ENCODE measurements at places on chromosomes 6 and 20.

GRCh38 chr6:37142050-37142614, 27.8 kb upstream of the PIM1 start:
- DNase-seq, result no peak

- no peak for DNase-seq
Observed at GRCh38 chr6:141248021-141248799, 884.5 kb upstream of the GJE1 start.

- no peak for DNase-seq
Observed at GRCh38 chr6:110814102-110815014, 911 bp downstream of the CDK19 start.

DNA sequence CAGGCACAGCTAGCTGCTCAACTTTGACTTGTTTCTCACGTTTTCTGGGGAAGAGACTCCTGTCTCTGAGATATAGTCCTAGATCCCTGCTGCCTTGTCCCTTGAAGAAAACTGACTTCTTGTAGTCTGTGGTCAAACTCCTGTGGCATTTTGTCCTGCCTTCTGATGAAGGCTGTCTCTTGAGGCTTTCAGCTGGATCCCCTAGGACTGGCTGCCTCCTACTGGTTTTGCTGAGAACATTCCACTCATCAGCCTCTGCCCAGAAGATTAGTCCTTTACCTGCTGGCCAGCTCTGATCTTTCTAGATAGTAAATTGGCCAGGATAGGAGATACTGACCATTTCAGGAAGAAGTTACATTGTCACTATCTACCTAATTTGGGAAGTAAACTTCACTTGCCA, 71.9 kb upstream of the CNR1 start:
- no peak for DNase-seq

GRCh38 chr20:52402514-52402913, 210.9 kb upstream of the ZFP64 start:
- no peak for DNase-seq

- no peak for DNase-seq
Observed at GRCh38 chr20:38671186-38671585, 53.1 kb upstream of the SLC32A1 start.

DNA sequence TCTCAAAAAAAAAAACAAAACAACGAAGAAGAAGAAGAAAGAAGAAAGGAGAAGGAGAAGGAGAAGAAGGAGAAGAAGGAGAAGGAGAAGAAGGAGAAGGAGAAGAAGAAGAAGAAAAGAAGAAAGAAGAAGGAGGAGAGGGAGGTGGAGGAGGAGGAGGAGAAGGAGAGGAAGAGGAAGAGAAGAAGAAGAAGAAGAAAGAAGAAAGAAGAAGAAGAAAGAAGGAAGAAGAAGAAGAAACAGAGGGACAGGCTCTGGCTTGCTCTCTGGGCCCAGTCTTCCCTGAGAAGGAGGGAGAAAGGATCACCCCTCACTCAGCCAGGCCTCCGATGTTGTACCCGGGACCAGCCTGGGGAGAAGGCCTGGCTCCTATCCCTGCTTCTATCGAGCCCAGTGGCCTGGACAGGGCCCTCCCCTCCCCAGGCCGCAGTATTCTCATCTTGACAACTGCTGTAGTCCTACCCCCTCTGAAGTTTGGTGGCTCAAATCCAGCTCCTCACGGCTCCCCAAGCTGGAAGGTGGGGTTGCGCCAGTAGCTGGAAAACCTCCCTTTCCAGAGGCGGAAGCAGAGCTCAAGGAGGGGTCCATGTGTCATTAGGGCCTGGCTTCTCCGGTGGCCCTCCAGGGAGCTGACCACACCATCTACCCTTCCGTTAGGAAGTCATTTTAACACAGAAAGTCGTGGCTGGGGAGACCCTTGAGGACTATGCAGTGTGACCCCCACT, 18.9 kb downstream of the C6orf132 start:
- no peak for DNase-seq

GRCh38 chr6:144873623-144874378, 588.7 kb downstream of the UTRN start:
- DNase-seq, result no peak

DNA sequence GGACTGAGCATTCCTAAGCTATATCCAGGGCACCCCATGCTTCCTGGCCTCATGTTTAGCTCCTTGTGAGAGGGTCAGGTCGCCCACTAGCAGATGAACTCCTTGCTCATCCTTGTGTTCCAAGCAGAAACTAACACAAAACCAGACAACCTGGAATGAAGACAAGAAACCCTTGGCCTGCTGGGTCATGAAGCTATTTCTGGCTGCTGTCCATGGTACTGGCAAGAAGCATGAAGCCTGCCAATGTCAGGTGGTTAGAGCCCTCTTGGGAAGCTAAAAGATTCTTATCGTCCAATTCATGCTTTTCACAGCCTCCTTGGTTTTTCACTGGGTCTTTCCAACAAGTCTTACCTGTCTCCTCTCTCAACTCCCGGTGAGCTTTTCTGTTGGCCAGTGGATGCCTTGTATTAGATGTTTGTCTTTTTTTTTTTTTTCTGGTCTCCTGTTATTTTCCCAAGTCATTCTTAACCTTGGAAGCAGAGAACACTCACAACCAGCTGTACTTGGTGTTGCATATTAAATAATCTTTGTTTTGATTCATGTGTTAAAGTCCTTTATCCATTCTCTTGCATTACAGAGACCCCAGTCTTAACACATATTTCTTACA, 180.3 kb downstream of the ANKRD60 start:
- DNase-seq, result peak; percentile 62

GRCh38 chr6:16316741-16317251, 78.4 kb downstream of the GMPR start:
- no peak for DNase-seq

DNA sequence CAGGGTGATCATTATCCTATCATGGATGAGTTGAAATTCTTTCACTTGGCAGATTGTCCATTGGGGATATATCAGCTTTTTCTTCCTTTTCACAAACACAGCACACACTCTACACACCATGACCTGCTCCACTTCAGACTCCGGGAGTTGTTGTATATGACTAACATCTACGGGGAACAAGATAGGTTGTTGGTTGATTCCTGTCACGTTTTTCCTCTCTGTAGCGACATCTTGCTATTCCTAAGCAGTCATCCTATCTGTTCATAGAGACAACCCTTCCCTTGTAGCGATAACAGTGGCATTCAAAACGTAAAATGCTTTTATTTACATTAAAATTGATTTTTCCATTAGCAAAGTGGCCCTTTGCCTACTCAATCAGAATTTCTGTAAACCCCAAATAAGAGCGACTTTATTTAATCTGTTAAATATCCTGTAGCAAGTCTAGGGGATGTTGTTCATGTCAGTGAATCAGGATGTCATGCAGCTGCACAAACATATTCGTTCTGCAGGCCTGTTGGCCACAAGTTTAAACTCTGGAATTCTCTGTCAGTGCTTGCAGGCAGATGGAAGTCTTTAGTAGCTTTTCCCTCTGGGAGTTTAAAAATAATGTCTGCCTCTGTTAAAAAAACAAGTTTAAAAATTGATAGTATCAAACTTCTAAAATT, 23.1 kb downstream of the PHACTR2 start:
- no peak for DNase-seq

- no peak for DNase-seq
Observed at GRCh38 chr20:60297649-60298048, 339.4 kb downstream of the CDH26 start.

GRCh38 chr6:52598123-52598823, 21.4 kb upstream of the TRAM2 start:
- DNase-seq, result no peak

DNA sequence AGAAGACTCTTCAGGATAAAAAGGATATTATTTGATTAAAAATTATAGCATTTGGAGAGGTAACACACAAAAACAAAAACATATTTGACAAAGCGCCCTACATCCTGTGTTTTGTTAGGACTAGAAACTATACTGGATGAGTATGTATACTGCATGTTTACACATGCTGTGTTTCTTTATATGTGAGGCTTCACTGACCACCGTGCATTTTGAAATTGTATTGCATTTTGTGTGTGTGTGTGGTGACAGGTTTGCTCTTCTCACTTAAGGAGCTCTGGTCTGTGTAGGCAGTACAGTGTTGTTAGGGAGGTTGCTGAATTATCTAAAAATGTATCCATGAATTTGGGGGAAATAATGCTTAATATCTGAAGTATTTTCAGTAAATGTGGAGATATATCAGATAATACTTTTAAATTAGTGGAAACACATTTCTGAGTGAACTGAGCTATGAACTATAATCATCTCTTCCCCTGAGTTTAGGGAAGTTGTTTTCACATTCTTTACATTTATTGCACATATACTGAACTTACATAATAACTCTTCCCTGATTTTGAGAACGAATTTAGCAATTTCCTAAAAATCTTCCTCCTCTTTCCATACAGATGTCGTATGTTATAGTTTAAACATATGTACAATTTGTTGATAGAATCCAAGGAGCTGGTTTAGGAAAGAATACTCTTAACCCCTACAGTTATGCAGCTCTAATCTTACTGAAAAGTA, 43.3 kb downstream of the TMEM170B start:
- no peak for DNase-seq

DNA sequence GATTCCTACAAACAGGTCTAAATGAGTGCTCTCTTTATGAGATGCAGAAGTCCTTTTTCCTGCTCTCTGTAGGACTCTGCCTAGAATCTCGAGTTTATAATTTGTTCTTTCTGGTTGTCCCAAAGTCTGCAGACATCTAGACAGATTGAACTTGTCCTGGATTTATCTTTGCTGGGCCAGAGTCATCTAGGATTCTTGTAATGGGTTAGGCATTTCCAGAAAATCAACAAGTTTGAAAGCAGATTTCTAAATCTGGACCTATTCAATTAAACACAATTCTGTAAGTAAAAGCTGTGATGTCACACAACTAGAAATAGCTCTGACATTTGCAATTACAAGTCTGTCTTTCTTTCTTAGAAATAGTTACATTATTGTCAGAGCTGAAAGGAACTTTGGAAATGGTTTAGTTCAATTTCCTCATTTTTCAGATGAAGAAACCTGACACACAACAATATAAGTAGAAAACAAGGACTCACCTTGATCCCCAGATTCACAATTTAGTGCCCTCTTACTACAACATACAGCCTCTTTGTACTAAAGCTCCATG, 4.2 kb upstream of the RSPO3 start:
- DNase-seq, result no peak

- no peak for DNase-seq
Observed at GRCh38 chr20:9103955-9104354, 35.1 kb downstream of the PLCB4 start.

DNA sequence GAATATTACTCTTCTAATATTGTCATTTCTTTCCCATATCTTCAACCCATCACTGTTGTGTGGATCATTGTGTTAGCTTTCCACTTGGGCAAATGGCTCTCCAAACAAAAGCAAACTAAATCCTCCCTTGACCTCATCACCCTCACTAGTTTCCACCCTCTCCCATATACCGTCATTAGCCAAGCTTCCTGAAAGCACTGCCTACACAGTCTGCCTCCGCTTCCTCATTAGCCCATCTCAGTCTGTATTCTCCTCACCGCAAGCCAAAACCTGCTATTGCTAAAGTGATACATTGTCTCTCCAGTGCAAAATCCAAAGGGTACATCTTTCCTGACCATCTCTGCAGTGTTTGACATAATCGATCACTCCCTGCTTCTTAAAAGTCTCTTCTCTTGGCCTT, 212.6 kb downstream of the CLIC5 start:
- no peak for DNase-seq

DNA sequence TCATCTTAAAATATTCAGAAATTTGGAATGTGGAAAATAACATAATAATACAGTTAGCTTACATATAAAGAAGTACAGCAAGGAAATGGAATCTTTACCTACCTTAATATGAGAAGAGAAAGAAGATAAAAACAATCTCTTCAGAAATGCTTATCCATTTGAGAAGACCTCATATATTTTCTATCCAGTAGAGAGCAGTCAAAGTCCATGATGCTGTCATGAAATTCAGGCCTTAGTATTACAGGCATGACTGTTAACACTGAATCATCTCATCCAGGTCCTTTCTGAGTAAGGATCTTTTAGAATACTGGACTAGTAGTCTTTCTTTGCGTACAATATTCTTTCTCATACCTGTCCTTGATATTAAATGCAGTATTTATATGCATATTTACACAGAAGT, 713.4 kb downstream of the CD109 start:
- DNase-seq, result peak; percentile 54

- DNase-seq, result no peak
Observed at GRCh38 chr6:63999613-64000012, 364.0 kb downstream of the PHF3 start.

- DNase-seq, result no peak
Observed at GRCh38 chr20:17614812-17615644, 45.2 kb downstream of the DSTN start.

DNA sequence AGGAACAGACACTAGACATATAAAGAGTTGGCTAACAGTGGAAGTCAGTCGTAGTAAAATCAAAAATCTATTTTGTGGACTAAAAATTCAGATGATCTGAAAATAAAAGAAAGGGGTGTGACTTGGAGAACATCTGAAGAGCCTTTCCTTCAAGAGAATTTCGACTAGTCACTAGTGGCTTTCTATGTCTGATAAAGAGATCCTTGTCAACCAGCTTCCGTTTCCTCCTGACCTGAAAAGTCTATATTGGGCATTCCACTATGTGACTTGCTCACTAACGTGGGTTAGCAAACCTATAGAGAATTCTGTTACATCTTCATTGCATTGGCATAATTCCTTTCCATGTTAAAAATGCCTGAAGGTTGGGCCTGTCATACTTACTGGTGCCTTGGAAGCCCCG, 25.9 kb downstream of the TRAF3IP2 start:
- DNase-seq, result no peak

- peak; percentile 22 for DNase-seq
Observed at GRCh38 chr20:38536310-38536709, 44.7 kb upstream of the ADIG start.

DNA sequence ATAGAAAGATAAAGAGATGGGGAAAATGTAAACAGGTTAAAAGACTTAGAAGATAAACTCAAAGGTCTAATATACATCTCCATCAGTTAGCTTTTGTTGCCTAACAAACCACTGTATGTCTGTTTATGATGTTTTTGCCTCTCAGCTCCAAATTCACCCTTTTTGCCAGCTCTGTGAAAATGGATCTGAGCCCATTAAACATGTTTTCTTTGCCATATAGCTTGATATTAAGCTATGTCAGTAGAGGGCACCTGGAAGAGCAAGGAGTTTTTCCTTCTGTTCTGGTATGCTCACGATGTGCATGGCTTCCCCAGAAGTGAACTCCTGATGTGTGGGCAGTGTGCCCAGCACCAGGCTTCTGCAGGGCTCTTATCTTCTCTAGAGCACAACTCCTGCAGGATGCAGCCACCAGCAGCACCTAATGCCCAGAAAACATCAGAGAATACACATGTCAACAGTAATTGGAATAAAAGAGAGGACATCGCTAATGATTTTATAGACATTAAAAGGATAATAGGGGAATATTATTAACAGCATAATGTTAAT, 14.6 kb upstream of the SNX9 start:
- DNase-seq, result no peak

DNA sequence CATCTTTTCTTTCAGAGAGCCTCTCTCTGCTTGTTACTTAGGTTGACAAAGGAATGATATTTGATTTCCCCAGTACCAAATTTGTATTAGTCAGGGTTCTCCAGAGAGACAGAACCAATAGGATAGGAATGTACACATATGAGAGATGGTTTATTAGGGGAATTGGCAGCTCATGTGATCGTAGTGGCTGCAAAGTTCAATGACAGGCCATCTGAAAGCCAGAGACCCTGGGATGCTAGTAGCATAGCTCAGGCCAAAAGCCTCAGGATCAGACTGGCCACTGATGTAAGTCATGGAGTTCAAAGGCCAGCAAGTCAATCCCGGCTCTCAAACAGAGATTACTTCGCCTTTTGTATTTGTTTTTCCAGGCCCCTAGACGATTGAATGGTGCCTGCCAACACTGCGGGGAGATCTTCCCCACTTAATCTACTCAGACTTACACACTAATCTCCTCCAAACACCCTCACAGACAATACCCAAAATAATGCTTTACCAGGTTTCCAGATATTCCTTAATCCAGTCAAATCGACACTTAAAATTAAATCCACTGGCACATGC, 215.5 kb downstream of the ALDH8A1 start:
- no peak for DNase-seq

Data from HFF-Myc (cell line).